Gastrocnemius medialis (tissue), 4 donors: ENCODE measurements at places on chromosomes 2 and 18.

DNA sequence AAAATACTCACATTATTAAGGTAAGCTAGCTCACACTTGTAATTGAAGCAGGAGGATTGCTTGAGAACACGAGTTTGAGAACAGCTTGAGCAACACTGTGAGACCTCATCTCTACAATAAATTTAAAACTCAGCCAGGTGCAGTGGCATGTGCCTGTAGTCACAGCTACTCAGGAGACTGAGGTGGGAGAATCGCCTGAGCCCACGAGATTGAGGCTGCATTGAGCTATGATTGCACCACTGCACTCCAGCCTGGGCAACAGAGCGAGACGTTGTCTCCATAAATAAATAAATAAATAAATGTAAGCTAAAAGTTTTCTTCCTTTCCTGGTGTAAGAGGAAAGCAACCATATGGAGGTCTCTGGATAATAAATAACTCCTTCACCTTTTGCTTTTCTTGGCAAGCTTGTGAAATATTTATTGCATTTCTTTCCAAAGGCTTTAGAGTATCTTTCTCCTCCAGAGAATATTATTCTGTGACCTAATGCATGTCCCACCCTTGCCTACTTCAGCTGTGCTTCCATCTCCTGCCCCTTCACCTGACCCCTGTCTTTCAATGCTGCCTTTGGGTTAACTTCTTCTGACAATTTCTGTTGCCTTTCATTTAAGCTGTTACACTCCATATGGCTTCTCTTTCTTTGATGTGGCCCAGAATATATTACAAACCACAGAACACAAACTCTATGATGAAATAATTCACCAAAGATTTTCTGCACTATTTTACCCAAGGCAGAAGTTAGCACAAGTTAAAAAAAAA, 280.7 kb upstream of the RND3 start:
- H3K27ac ChIP-seq, result no peak overlapping the region
- DNase-seq, result no peak
- no peaks in the 10 kb centered on the region for H3K4me1 ChIP-seq
- no peaks in the 10 kb centered on the region for H3K27me3 ChIP-seq

- H3K4me3 ChIP-seq, result no peak overlapping the region
- H3K4me1 ChIP-seq, result no peaks in the 10 kb centered on the region
- H3K36me3 ChIP-seq, result no peaks in the 10 kb centered on the region
- no peak overlapping the region for H3K27ac ChIP-seq
- H3K27me3 ChIP-seq, result no peaks in the 10 kb centered on the region
These were observed 48.8 kb downstream of the ADNP2 start for GRCh38 chr18:80157708-80158343.

DNA sequence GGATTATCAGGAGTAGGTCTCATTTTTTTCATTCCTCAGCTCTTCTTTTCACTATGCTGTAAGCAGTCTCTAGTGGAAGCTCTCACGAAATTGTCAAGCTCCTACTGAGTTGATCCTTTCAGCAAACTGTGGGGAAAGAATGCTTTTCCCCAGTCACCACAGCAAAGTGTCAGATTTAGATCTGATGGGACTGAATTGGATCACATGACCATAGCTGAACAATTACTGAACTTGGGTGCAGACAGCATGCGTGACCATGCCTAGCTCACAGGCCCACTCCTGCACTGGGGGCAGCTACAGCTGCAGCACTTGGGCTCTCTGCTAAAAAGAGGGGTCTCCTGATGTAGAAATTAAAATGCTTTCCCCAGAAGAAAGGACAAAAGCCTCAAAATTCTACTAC, 3.1 kb downstream of the ARHGAP15 start:
- H3K27ac ChIP-seq, result no peak overlapping the region
- H3K4me3 ChIP-seq, result no peak overlapping the region
- no peaks in the 10 kb centered on the region for H3K4me1 ChIP-seq
- H3K36me3 ChIP-seq, result no peaks in the 10 kb centered on the region
- no peaks in the 10 kb centered on the region for H3K27me3 ChIP-seq
- DNase-seq, result no peak

DNA sequence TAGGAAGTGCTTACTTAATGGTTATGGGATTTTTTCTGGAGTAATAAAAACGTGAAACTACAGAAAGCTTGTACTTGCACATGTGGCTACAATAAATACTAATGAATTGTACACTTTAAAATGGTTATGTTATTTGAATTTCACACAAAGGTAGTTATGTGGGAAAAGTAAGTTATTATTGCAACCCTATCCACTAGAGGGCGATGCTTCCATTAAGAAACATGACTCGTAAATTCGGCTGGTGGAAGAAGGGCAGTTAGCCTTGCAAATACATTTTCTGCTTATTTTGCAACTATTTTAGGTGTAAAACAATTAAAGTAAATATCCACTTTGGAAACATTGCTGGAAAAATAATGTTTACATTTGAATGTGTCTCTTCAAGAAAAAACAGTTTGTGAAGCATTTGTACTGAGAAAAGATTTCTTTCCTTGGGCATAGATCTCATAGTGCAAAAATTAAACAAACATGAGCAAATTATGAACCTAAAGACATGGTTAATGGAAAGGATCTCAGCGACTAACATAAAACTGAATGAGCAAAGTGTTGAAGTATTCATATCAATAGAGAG, 68.1 kb upstream of the CSRNP3 start:
- DNase-seq, result no peak
- H3K27me3 ChIP-seq, result no peaks in the 10 kb centered on the region
- no peak overlapping the region for H3K27ac ChIP-seq
- H3K36me3 ChIP-seq, result no peaks in the 10 kb centered on the region
- no peaks in the 10 kb centered on the region for H3K4me1 ChIP-seq
